ENCODE measurements at places on chromosomes 2 and 18.

DNA sequence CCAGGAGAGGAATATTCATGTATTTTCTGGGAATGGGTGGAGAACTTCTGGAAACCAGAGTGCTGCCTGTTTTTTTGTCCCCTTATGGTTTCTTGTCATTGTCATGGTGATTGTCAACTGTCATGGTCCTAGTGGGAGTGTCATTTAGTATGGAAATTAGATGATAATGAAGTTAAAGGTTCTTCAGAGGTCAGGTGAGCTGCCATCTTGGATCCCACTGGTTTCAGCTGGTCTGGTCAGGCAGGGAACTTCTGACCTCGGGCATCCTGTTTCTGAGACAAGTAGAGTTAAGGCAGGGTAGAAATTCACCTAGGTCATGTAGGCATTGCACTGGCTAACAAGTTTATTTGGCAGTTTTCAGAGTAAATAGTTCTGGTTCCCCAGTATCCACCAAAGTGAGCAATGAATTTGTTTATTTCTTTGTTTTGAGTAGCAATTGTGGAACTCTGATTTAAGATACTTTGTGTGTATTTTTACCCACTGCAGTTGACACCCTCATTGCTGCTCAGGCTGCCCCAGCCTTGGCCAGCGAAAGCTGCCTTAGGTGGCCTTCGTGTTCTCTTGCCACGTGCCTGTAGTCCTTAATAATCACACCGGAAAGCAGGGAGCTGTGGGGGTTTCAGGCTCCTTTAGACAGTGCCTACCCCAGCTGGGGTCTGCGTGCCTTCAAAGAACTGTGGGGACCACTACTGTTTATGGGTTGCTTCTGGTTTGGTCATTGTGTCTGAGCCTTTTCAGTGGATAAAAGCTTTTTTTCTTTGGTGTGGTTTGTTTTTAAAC, 48.7 kb downstream of the NCK2 start:
- DNase-seq, result no peak

- DNase-seq, result peak; percentile 43
Observed at GRCh38 chr2:215002500-215002899, 135.9 kb downstream of the ABCA12 start.

- no peak for DNase-seq
Observed at GRCh38 chr2:100820523-100821254, 750 bp downstream of the NPAS2 start.

DNA sequence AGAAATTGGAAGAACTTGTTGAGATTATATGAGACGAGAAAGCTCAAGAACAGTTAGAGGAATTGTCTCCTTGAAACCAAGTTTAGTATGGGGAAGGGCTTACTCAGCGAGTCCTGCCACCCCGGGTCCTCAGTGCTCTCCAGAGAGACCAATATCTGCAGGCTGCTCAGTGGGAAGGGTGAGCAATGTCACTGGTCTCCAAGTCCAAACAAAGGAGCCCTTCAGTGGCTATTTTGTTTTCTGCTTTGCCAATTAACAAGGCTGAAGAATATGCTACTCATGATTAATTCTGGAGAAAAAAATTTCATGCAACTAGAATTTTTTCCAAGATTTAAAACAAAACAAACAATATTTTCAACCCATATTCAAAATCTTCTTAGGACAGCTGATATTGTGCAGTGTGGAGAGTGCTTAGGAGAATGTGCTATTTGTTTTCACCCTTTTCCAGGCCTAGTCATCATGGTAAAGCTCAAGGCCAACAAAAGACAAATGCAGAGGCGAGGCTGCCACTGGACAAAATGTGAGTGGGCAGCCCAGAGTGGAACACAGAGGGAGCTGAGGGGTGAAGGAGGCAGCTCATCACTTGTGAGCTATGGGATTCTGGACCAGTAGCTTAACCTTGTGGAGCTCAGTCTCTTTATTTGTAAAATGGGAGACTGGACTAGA, 83.8 kb upstream of the TMEM17 start:
- no peak for DNase-seq

DNA sequence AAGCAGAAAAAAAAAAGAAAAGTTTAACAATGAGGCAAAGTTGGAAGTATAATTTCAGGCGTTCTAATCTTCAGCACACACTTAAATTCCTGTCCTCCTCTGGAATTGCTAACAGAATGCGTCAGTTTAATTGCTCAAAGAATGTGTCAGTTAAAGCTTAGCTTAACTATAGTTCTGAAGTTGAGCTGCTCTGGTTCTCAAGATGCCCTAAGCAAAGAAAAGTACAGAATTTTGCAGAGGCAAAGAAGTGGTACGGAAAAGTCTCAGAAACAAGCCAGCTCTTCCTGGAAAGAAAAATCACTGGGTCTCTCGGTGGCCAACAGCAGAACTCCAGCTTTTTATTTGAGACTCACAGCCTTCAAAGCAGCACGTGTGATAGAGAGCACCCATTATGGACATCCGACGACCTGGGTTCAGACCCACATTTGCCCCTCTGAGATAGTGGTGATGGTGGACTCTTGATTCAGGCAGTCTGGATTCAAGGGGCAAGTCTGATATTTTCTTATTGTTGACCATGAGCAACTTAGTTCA, 22.2 kb upstream of the MYO3B start:
- no peak for DNase-seq

GRCh38 chr18:70355620-70356385, 67.0 kb downstream of the SOCS6 start:
- no peak for DNase-seq

DNA sequence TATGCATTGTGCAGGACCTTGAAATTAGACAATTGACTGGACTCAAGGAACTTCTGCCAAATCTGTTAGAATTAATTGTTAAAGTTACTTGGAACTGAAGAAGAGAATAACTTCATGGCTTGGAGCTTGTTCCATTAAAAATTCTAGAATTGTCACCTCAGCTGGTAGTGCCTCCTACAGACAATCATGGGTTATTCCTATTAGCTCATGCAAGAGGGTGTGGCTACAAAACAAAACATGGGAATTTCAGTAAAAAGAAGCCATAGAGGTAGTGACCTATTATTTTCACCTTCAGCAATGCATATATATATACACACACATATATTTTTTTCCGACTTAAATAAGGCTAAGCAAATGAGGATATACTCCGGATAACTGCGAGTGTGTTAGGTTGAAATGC, 181.9 kb upstream of the DTNA start:
- no peak for DNase-seq

DNA sequence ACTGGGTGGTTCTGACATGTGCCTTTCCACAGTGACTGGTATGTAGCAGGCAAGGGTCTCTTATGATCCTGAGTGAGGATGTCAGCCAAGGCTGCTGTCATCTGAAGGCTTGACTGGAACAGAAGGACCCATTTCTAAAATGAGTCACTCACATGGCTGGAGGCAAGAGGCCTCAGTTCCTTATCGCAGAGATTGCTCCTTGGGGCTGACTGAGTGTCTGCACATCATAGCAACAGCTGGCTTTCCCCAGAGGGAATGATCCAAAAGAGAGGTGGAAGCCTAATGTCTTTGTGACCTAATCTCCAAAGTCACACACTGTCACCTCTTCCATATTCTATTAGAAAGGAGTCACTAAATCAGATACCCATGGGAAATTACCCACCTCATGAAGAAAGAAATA, 114.0 kb downstream of the NEDD4L start:
- DNase-seq, result no peak

DNA sequence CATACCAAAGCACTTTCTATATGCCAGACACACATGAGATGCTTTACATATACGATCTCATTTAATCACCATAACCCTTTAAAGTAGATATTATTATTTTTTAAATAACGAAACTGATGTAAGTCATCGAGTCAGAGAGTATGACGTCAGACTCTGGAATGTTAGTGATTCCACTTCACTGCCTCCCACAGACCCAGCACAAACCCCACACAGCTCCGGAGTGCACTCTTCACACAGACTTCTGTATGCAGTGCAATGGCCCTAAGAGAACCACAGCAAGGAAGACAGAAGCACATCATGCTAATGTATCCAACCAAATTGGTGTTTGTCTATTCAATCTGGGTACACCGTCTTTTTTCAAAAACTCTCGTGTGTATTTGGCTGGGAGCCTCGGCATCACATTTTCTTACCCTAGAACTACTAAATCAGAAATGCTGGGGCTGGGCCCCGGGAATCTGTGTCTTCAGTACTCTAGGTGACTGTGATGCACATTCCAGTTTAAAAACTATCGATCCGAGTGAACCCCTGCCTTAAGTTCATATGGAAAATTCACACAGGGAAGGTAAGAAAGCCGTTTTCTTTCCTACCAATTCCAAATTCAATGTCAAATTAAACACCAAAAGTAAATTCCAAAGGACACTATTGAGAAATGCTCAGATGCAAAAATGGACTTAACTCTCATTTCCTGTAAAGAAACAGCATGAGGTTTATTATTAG, 117.7 kb upstream of the ACVR1C start:
- DNase-seq, result peak; percentile 18

GRCh38 chr2:240603846-240604245, 17.3 kb downstream of the CAPN10 start:
- no peak for DNase-seq

DNA sequence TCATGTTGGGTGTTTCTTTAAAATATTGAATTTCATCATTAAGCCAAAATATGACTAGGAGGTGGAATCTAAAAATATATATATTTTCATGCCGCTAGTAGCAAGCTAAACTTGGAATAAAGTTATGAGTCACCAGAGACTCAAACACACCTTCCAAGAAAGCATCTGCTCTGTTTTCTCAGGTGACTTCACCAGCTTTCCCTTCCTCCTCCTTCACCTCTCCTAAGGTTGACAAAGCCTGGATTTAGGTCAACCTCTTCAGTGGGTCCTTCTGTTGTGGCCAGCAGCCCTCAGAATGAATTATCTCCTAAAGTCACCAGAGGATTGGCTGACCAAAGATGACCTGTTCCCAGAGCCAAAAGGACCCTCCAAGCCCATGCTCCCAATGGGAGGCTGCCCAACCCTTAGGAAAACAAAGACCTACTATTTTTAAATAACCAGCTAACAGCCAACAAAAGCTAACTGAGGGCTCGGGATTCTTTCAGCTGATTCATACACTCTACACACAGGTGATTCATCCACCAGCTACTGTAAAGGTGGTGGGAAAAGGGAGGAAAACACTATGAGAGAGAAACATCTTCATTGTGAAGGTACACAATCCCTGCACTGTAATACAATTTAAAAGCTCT, 113.9 kb downstream of the MYO5B start:
- no peak for DNase-seq

- no peak for DNase-seq
Observed at GRCh38 chr2:217254111-217254510, 394.2 kb upstream of the TNP1 start.

GRCh38 chr2:74712223-74713053, 58.4 kb downstream of the SEMA4F start:
- no peak for DNase-seq

DNA sequence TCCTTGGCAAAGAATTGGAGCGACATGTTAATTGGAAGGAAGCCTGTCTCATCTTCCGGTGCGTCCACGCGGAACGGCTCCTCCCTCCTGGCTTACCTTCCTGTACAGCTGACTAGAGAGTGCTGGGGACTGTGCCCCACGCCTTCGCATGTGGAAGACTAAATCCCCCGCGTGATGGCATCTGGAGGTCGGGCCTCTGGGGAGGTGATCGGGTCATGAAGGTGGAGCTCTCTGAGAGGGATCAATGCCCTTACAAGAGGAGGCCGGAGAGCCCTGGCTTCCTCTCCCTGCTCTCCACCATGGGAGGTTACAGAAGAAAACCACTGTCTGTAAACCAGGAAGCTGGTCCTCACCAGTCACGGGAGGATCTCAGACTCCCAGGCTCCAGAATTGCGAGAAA, 104.1 kb upstream of the OTOS start:
- no peak for DNase-seq

- DNase-seq, result peak; percentile 72
Observed at GRCh38 chr2:55120634-55121359, 70.5 kb upstream of the RTN4 start.

GRCh38 chr18:58860747-58861231, 3.9 kb upstream of the ZNF532 start:
- DNase-seq, result no peak

DNA sequence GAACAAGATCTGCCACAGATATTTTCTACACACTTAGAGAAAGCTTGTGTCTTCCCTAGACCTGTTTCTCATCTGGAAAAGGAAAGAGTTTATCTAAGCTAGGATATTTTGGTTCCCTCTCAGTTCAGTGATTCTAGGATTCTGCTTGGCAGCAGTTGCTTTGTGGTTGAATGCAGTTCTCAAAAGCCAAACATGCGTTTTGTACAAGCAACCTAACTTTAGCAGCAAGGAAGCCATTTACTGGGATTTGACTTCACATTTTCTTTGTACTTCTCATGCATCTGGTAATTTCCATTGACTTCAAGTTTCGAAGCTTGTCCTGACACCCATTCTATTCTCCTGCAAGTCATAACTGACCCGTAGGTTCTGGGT, 33.3 kb downstream of the VSNL1 start:
- no peak for DNase-seq

DNA sequence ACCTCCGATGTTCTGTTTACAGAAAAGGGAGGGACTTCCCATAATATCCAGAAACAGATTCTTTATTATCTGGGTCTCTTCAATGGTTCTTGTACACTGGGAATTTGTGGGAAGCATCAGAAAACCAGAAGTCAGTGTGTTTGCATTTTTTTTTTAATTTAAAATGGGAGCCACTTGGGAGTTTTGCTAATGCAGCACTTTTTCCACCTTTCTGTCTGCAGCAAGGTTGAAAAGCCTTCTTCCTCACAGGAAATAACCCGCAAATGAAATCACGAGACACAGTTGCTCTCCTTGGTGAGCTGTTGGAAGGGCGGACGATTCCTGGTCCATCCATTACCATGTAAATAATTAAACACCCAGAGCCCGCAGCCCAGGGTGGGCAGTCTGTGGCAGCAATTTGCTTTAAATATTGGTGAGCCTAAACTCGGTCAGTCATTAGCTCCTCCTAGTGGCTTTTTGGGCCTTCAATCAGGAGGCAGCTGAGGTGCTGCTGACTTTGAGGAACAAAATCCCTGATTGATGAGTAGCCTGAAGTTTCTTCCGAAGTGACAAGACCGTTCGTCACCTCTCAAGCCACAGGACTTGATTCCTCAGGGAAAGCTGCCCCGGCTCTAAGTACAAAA, 471.5 kb downstream of the EPHA4 start:
- no peak for DNase-seq

- DNase-seq, result no peak
Observed at GRCh38 chr2:58376592-58376991, 135.5 kb upstream of the FANCL start.

DNA sequence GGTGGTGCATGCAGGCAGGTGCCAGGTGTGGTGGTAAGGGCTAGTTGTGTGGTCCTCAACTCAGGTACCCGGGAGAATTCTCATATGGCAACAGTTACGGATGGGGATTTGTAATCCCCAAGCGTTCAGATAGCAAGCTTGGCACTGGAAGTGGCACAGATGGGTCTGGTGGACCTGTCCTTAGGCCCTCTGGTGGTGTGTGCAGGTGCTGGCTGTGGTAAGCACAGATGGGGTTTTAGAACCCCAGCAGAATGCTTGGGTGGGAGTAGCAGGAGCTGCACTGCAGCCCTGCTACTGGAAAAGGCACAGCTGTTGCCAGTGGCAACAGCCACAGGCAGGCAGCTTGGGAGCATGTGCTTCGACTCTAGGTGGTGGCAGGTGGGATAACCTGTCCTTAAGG, 948.2 kb upstream of the FAM98A start:
- no peak for DNase-seq

- no peak for DNase-seq
Observed at GRCh38 chr2:176325732-176326131, 56.5 kb downstream of the MTX2 start.

- DNase-seq, result no peak
Observed at GRCh38 chr18:51192696-51193095, 4.8 kb downstream of the MEX3C start.
